Chondrocyte (in vitro differentiated cells): ENCODE measurements at places on chromosomes 5 and 9. TPM values are rescaled to one million over a fixed set of nuclear protein-coding genes. Genes with fewer than 3 reads are reported as not detected.

DNA sequence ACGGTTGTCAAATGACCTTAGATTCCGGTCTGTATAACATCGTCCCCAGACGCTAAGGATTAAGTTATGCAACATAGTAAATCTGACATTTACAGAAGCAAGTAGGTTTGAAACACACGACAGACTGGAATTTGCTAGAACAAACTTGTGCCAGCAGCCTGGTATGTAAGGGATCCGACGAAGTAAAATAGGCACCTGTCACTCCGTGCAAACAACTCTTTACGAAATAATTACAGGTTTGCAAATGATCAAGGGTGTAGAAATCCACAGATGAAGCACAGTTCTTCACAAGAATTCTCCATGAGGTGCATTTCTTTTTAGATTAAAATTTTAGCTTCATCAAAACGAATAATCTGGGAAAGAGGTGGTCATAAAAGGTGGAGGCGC is 508 bp downstream of the MOCS2 start:
- H3K4me3 ChIP-seq, result peak overlapping the region; percentile 84
- peaks cover 9% of the 10 kb centered on the region for H3K36me3 ChIP-seq
- H3K4me1 ChIP-seq, result peaks cover 36% of the 10 kb centered on the region
- H3K27me3 ChIP-seq, result no peaks in the 10 kb centered on the region
- no peak for DNase-seq

GRCh38 chr9:124030969-124031451 is 19.4 kb downstream of the LHX2 start:
- peaks cover 16% of the 10 kb centered on the region for H3K4me1 ChIP-seq
- H3K36me3 ChIP-seq, result peaks cover 2% of the 10 kb centered on the region
- H3K4me3 ChIP-seq, result peak overlapping the region; percentile 1
- no peak for DNase-seq
- H3K27me3 ChIP-seq, result peaks cover 47% of the 10 kb centered on the region

SPATA31E1 gene
- not detected in 3 replicates for total RNA-seq

DNA sequence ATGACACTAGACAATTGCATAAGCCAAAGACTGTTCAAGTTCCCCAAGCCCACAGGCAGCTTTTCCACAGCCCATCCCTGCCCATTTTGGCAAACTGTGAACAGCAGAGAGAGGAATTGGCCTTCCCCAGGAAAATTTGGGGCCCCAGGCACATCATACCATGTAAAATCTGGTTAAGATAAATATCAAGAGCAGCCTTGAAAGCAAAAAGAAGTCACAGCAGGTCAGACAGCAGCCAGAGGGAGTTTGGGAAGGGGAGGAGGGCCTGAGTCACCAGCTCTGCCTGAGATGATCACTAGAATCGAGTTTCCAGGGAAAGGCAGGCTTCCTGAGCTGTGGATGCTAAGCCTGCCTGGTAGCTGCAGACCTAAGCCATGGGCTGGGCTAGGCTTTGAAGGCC is 179.2 kb downstream of the RFK start:
- peaks cover 23% of the 10 kb centered on the region for H3K4me1 ChIP-seq
- H3K36me3 ChIP-seq, result no peaks in the 10 kb centered on the region
- no peak for DNase-seq
- no peaks in the 10 kb centered on the region for H3K27me3 ChIP-seq
- no peak overlapping the region for H3K4me3 ChIP-seq

OLFM1 gene
- total RNA-seq, result 1.2 to 4.2 TPM (median 2.8 TPM) in 3 replicates

DNA sequence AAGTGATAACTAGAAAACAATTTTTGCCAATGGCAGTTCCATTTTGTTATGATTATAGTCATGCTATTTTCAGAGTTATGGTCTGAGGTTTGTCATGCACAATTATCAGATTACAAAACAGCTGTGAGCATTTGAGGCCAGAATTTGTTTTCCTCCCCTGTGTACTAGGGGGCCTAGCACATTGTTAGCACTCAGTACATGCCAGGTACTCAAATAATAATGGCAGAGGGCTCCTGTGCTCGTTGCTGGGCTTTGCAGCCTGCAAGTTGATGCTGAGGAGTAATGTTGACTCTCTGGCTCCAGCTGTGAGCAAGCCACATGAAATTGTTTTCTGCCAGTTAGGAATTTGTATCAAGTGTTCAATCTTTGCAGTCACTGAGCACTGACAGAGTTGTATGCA is 6.9 kb downstream of the DNAI1 start:
- peaks cover 19% of the 10 kb centered on the region for H3K27me3 ChIP-seq
- H3K4me3 ChIP-seq, result no peak overlapping the region
- H3K27ac ChIP-seq, result no peak overlapping the region
- H3K4me1 ChIP-seq, result no peaks in the 10 kb centered on the region
- H3K36me3 ChIP-seq, result no peaks in the 10 kb centered on the region

- no peak within 1 kb of the TSS for H3K27ac ChIP-seq
- H3K4me3 ChIP-seq, result peak within 1 kb of the TSS; percentile 53
- H3K4me1 ChIP-seq, result peaks cover 13% of the 10 kb centered on the region
- H3K27me3 ChIP-seq, result peaks cover 59% of the 10 kb centered on the region
Observed at GRCh38 chr5:22852807-22853660, at the start of gene CDH12. TSS of gene CDH12 (minus strand) at chr5:22853344.

GRCh38 chr9:30075451-30076199 is 2308.8 kb upstream of the ACO1 start:
- DNase-seq, result no peak
- no peaks in the 10 kb centered on the region for H3K27me3 ChIP-seq
- no peaks in the 10 kb centered on the region for H3K36me3 ChIP-seq

DNA sequence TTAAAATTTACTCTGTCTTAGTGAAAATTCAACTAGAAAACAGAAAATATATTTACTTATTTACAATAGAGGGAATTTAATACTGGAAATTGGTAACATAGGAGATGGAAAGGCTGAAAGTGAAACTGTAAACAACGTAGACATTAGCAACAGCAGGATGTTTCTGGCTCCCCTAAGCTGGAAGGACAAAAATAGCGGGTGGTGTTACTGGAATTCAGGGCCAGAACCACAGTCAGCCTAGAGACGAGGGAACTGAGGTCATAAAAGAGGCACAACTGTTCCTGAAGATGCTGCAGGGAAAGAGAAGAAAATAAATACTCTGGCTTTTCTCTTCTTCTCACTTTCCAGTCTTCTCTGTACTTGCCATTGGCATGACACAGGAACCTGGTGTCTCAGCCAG is 80.4 kb upstream of the NIPBL start:
- H3K36me3 ChIP-seq, result no peaks in the 10 kb centered on the region
- peaks cover 46% of the 10 kb centered on the region for H3K27me3 ChIP-seq
- no peaks in the 10 kb centered on the region for H3K4me1 ChIP-seq
- H3K27ac ChIP-seq, result no peak overlapping the region
- H3K4me3 ChIP-seq, result no peak overlapping the region

DNA sequence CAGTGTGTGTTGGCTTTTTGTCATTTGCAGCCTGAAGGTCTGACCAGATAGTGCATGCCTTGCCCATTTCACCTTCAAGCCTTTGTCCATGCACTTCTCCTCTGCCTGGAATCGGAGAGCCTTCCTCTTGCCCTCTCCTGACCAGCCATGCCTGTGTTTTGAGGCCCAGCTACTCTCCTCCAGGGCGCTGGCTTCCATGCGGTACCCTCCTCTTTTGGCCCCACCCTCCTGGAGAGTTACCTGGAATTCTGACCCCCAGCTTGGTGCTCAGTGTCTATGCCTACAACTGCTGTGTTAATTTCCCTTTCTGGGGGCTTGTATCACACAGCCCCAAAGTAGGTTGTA is 52.5 kb downstream of the CXXC5 start:
- H3K4me3 ChIP-seq, result no peak overlapping the region
- H3K27me3 ChIP-seq, result no peaks in the 10 kb centered on the region
- H3K4me1 ChIP-seq, result peaks cover 60% of the 10 kb centered on the region
- no peaks in the 10 kb centered on the region for H3K36me3 ChIP-seq

GRCh38 chr5:56607074-56607473 is 208.3 kb upstream of the MAP3K1 start:
- H3K27ac ChIP-seq, result peak overlapping the region; percentile 90
- peaks cover 50% of the 10 kb centered on the region for H3K4me1 ChIP-seq
- H3K4me3 ChIP-seq, result no peak overlapping the region
- H3K27me3 ChIP-seq, result no peaks in the 10 kb centered on the region

GRCh38 chr9:35905051-35905781 is 786 bp upstream of the HRCT1 start:
- peaks cover 70% of the 10 kb centered on the region for H3K4me1 ChIP-seq
- H3K36me3 ChIP-seq, result no peaks in the 10 kb centered on the region
- H3K27me3 ChIP-seq, result no peaks in the 10 kb centered on the region
- H3K4me3 ChIP-seq, result no peak overlapping the region
- DNase-seq, result no peak
- peak overlapping the region; percentile 97 for H3K27ac ChIP-seq

DNA sequence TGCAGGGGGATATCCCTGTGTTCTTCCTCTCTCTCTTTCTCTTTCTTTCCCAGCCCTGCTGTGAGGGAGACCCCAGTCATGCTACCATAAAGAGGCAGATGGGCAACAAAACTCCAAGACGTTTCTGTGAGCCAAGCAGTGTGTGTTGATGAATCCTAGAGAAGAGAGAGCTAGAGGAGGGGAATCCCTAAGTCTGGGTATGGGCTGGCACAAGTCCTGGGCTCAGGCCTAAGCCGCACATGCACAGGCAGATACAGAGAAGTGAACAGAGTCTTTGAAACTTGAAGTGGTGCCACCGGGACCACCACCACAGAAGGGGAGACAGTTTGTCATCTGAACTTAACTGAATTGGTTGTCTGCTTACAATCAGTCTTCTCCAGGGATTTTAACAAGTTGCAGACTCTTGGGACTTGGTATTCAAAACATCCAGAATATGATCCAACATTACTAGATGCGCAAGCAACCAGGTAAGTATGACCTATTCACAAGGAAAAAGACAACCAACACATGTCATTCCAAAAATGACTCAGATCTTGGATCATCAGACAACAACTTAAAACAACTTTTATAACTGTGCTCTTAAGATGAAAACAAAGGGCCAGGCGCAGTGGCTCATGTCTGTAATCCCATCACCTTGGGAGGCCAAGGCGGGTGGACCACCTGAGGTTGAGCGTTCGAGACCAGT is 10.4 kb upstream of the FAM120A start:
- H3K27ac ChIP-seq, result no peak overlapping the region
- no peaks in the 10 kb centered on the region for H3K4me1 ChIP-seq
- DNase-seq, result no peak
- peaks cover 2% of the 10 kb centered on the region for H3K36me3 ChIP-seq
- no peak overlapping the region for H3K4me3 ChIP-seq
- H3K27me3 ChIP-seq, result no peaks in the 10 kb centered on the region

- no peaks in the 10 kb centered on the region for H3K4me1 ChIP-seq
- no peak overlapping the region for H3K4me3 ChIP-seq
- DNase-seq, result no peak
- H3K27ac ChIP-seq, result no peak overlapping the region
- no peaks in the 10 kb centered on the region for H3K36me3 ChIP-seq
- H3K27me3 ChIP-seq, result no peaks in the 10 kb centered on the region
Observed at GRCh38 chr9:88084357-88085183, 53.7 kb downstream of the SPATA31C2 start.

GRCh38 chr5:54610197-54610944 is 92.8 kb downstream of the SNX18 start:
- no peak for DNase-seq
- no peak overlapping the region for H3K4me3 ChIP-seq
- H3K27ac ChIP-seq, result no peak overlapping the region
- H3K36me3 ChIP-seq, result peaks cover 1% of the 10 kb centered on the region

GRCh38 chr9:129626625-129627284 is 792 bp downstream of the NTMT1 start:
- H3K4me3 ChIP-seq, result peak overlapping the region; percentile 92
- no peaks in the 10 kb centered on the region for H3K36me3 ChIP-seq
- DNase-seq, result no peak
- H3K27ac ChIP-seq, result peak overlapping the region; percentile 94
- H3K27me3 ChIP-seq, result no peaks in the 10 kb centered on the region
- peaks cover 54% of the 10 kb centered on the region for H3K4me1 ChIP-seq

GRCh38 chr5:115599502-115599901 is 2.8 kb downstream of the TICAM2 start:
- no peak for DNase-seq
- peaks cover 2% of the 10 kb centered on the region for H3K36me3 ChIP-seq
- H3K4me3 ChIP-seq, result no peak overlapping the region
- no peaks in the 10 kb centered on the region for H3K27me3 ChIP-seq
- peak overlapping the region; percentile 72 for H3K27ac ChIP-seq

GRCh38 chr5:54361691-54362411 is 51.5 kb upstream of the ARL15 start:
- peak overlapping the region; percentile 24 for H3K27ac ChIP-seq
- no peak for DNase-seq
- H3K27me3 ChIP-seq, result no peaks in the 10 kb centered on the region
- H3K36me3 ChIP-seq, result no peaks in the 10 kb centered on the region

PHF24 gene
- total RNA-seq, result 0.30 to 1.0 TPM in 2 of 3 replicates, not detected in the other

- H3K27ac ChIP-seq, result no peak overlapping the region
- no peak for DNase-seq
- H3K4me3 ChIP-seq, result no peak overlapping the region
- H3K27me3 ChIP-seq, result no peaks in the 10 kb centered on the region
Observed at GRCh38 chr9:4803670-4804530, 11.2 kb downstream of the RCL1 start.

DNA sequence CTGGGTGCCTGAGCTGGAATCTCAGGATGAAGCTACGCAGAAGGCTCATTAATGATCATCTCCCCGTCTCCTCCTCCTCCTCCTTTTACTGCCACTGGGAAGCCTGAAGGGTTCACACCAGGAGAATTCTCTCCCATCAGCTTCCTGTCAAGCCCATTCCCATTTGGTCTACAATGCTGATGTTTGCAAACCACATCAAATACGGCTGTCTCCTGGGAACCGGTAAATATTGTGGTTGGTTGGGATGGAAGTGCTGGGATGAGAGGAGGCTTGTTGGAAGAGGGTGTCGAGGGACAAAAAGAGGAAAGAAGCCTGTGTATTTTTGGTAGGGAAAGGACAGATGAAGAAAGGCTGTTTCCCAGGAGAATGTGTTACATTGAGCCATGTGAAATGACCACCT is 13.2 kb upstream of the S1PR3 start:
- peaks cover 2% of the 10 kb centered on the region for H3K36me3 ChIP-seq
- peaks cover 12% of the 10 kb centered on the region for H3K27me3 ChIP-seq
- DNase-seq, result no peak
- peaks cover 5% of the 10 kb centered on the region for H3K4me1 ChIP-seq

TMEM171 gene
- 1.8 to 3.6 TPM (median 2.6 TPM) in 3 replicates for total RNA-seq

DNA sequence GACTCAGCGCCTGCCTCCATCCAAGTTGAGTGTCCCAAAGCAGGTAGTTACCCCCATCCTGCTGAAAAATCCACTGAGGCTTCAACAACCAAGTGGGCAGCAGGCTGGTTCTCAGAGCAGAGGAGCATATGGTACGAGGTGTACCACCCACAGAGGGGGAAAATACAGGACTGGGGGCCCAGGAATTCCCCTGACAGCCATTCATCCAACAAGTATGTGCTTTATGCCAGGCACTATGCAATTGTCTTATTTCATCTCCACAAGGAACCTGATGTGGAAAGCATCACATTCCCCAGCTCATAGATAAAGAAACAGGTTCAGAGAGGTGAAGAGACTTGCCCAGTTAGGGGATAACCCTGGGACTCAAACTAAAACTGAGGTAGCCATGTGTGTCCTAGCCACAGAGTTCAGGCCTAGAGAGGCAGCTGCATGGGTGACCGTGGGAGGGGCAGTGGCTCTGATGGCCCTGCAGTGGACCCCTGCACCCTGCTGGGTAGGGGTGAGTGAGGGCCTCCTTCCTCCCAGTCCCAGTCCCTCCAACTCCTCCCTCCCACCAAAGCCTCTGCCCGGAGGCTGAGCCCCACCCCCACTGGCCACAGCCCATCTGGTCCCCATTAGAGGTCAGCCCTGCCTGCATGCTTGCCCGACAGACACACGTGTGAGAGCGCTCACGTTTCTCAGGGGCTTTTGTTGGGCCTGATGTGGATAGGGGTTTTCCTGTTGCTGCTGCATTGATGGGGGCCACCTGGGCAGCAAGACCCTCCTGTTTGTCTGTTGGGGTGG is 11.5 kb downstream of the PDLIM4 start:
- no peak overlapping the region for H3K27ac ChIP-seq
- peaks cover 37% of the 10 kb centered on the region for H3K4me1 ChIP-seq
- H3K4me3 ChIP-seq, result no peak overlapping the region
- no peak for DNase-seq
- peaks cover 30% of the 10 kb centered on the region for H3K36me3 ChIP-seq
